Mesenteric fat pad (tissue), 1 donor: ENCODE measurements at places on chromosomes 6 and 20. TPM values are rescaled to one million over a fixed set of nuclear protein-coding genes. Genes with fewer than 3 reads are reported as not detected.
A peak's percentile ranks its signal among the peaks of the same experiment; 100 is the strongest.

The MEI4 gene
- not detected for total RNA-seq

DNA sequence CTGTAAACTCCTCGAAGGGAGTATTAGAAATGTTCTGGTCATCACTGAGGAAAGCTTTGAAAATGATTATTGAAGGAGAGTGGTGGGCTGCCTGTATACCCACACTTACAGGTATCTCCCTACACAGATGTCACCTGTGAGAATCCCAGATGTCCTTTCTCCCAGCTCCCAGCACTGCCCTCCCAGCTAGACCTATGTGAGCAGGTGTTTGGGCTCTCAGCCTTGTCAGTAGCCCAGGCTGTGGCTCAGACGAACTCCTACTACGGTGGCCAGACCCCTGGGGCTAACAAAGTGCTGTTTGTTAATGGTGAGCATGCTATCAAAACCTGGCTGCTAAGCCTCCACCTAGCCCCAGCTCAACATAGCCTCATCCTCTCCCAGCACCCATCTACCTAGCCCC is 7.1 kb downstream of the PRSS16 start:
- no peak for DNase-seq

- DNase-seq = no peak
Observed at GRCh38 chr6:38509713-38510112, 130.0 kb downstream of the BTBD9 start.

DNA sequence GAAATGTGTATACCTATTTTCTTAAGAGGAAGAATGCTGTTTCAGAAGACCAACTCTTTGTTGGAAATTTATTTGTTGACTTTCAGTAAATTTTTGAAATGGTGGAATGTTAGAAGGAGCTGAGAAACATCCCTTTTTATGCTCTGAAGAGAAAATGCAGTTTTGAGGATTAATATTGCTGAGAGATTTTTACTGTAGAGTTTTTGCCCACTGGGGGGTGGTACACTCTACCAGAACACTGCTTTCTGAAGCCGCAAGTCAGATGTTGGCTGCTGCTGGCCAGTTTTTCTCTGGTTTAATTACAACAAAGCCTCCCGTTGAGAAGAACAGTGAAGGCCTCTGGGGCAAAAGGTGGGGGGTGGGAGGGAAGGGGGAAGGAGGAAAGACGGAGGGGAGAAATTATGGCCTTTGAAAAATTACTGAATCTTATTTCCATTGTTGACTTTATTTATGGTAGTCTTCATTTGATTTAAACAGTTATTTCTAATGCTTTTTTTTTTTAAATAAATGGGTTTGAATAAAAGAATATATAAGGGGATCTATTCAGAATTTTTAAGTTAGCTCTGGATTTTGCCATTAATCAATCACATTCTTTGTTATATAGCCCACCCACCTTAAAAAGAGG is 3.0 kb downstream of the FLRT3 start:
- DNase-seq = no peak

GRCh38 chr6:27295301-27296079 is 16.6 kb downstream of the POM121L2 start:
- DNase-seq = no peak

GRCh38 chr20:22289442-22289841 is 294.9 kb downstream of the FOXA2 start:
- no peak for DNase-seq

DNA sequence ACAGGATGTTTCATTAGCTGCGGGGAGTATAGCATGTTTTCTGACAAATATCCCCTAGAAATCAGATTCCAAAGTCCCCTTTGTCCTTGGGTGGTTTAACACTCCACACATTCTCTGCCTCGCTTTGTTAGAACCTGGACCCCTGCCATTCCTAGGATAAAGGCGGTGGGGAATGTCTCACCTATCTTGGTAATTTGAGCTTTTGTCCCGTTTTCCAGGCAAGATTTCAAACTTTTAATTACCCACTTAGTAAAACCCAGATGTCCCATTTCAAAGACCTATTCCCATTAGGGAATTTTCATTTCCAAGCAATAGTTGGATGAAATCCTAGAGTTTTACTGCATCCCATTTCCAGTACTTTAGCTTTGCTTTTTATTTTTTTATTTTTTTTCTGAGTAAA is 501.0 kb upstream of the MAP3K7 start:
- DNase-seq = no peak

- no peak for DNase-seq
Observed at GRCh38 chr20:49845060-49845459, 32.4 kb downstream of the SLC9A8 start.

DNA sequence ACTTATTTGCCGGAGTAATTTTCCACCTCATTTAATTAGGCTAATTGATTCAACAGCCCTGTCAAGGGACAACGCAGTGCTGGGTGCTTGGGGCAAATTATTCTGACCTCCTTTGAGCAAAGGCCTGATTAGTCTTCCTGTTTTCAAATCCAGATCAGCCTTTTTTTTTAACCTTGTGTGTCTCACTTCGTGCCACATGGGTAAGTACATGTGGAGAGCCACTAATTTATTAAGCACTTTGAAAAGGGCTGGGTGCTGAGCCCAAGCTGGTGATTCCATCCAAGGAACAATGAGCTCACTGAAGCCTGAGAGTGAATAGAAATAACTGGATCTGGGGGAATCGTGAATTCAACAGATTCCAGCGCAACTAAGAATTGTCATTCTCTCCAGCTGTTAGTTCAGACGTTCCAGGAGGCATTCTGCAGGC is 229.3 kb downstream of the CLIC5 start:
- DNase-seq = no peak

GRCh38 chr20:50930139-50930975 is 880 bp downstream of the ADNP start:
- peak; percentile 90 for DNase-seq

- DNase-seq = no peak
Observed at GRCh38 chr20:3687655-3688054, 5.8 kb upstream of the ADAM33 start.

GRCh38 chr6:98797217-98797994 is 37.0 kb upstream of the POU3F2 start:
- no peak for DNase-seq

DNA sequence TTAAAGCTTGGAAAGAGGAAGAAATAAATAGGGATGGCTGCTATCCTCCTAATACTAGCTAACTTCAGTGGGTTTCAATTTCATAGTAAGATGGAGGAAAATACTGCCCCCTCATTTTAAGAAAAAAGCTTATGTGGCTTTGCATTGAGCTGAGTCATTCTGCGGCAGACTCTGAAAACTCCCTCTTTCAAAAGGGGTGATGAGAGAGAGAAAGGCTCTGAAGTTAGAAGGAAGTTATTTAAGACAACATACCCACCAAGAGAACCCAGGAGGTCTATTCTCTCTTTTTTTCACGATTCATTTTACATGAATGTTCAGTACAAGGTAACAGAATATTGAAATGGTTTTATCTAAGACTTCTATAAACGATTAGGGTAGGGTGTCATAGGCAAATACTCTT is 4.5 kb downstream of the PRDM13 start:
- DNase-seq = no peak
